ENCODE measurements at places on chromosomes 1 and 21. TPM values are rescaled to one million over a fixed set of nuclear protein-coding genes. Genes with fewer than 3 reads are reported as not detected.

- H3K27me3 ChIP-seq, result peaks cover 10% of the 10 kb centered on the region
- H3K27ac ChIP-seq, result peak overlapping the region; percentile 75
- no peak overlapping the region for H3K4me3 ChIP-seq
- DNase-seq, result peak; percentile 88
- peaks cover 13% of the 10 kb centered on the region for H3K36me3 ChIP-seq
Observed at GRCh38 chr1:109776911-109777310, 13.2 kb upstream of the EPS8L3 start.

The PRPF38A gene
- 104 TPM for total RNA-seq

GRCh38 chr1:19799230-19800075, at the start of gene TMCO4:
TMCO4 (minus strand) TSS chr1:19799916; CDS start chr1:19780758, 19,158 bp downstream.
- peaks cover 9% of the 10 kb centered on the region for H3K27me3 ChIP-seq
- H3K27ac ChIP-seq, result peak within 1 kb of the TSS; percentile 89

- no peak overlapping the region for H3K27ac ChIP-seq
- peaks cover 35% of the 10 kb centered on the region for H3K36me3 ChIP-seq
- no peak for DNase-seq
- no peaks in the 10 kb centered on the region for H3K27me3 ChIP-seq
Observed at GRCh38 chr21:43909741-43910400, 44.8 kb downstream of the AGPAT3 start.
